CD4-positive, alpha-beta memory T cell (primary cell): ENCODE measurements at places on chromosomes 4 and X. TPM values are rescaled to one million over a fixed set of nuclear protein-coding genes. Genes with fewer than 3 reads are reported as not detected.

Gene MSL3
- 140 TPM for total RNA-seq

Gene GCNA
- total RNA-seq = 10.2 TPM

Gene RNF212
- total RNA-seq = 2.3 TPM

Gene ZCCHC18
- total RNA-seq = 9.2 TPM

Gene AGA
- total RNA-seq = 27.3 TPM

Gene SLC35A2
- 13.8 TPM for total RNA-seq

Gene UNC5C
- not detected for total RNA-seq

- no peak overlapping the region for H3K4me3 ChIP-seq
- no peak for DNase-seq
- no peaks in the 10 kb centered on the region for H3K4me1 ChIP-seq
Observed at GRCh38 chrX:11591723-11592346, 73.9 kb downstream of the ARHGAP6 start.

DNA sequence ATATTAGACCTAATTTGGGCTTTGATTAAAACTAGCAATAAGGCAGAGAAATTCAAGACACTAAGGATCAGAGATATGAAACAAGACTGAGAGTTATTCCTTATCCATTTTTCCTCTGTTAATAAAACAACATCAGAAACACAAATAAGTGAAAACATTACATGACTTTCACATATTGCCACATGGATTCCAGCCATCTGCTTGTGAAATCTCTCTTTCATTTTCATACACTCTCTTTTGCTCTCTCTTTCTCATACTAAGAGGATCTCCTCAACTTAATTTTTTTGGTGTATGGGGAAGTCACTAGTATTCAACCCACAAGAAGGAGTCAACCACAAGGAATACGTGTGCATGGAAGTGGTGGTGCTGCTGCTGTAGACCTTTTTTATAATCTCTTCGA is 183.0 kb downstream of the LDB2 start:
- no peaks in the 10 kb centered on the region for H3K27me3 ChIP-seq
- no peaks in the 10 kb centered on the region for H3K36me3 ChIP-seq
- H3K4me1 ChIP-seq = no peaks in the 10 kb centered on the region
- no peak for DNase-seq

DNA sequence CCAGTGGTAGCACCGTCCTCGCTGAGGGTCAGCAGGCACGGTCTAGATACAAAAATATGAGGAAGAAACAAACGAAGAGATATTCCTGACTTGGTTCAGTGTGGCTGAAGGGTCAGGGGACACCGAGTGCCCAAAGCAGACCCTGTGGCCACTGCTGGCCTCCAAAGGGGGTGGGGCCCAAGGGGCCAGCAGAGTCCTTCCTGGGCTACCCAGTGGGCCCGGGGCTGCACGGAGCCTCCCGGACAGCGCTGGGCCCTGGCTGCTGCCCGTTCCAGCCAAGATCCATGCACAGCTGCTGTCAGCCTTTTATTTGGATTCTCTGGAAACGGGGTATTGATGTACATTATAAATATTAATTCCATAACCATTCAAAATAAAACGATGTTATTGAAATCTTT is 20.4 kb downstream of the NELFA start:
- H3K4me3 ChIP-seq = no peak overlapping the region
- H3K36me3 ChIP-seq = peaks cover 42% of the 10 kb centered on the region
- DNase-seq = no peak
- H3K27me3 ChIP-seq = no peaks in the 10 kb centered on the region
- no peak overlapping the region for H3K27ac ChIP-seq

DNA sequence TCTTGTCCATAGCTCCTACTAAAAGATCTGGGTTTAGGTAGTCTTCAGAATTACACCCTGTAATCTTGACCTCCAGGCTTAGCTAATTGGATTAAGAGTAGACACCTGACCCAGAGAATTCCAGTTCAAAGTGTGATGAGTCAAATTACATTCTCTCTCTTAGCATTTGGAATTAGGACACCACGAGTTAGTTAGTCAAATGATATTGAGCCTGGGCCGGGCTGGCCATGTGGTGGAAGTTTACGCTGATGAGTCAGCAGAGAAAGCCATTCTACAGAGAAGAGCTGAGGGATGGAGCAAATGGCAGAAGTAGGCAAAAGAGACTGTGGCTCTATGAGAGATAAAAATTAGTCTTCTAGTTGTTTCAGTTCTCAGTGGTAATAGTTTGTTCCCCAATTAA is 31.1 kb downstream of the CEP44 start:
- no peak overlapping the region for H3K4me3 ChIP-seq
- no peak overlapping the region for H3K27ac ChIP-seq
- DNase-seq = no peak
- H3K36me3 ChIP-seq = peaks cover 12% of the 10 kb centered on the region
- H3K27me3 ChIP-seq = no peaks in the 10 kb centered on the region
- no peaks in the 10 kb centered on the region for H3K4me1 ChIP-seq

DNA sequence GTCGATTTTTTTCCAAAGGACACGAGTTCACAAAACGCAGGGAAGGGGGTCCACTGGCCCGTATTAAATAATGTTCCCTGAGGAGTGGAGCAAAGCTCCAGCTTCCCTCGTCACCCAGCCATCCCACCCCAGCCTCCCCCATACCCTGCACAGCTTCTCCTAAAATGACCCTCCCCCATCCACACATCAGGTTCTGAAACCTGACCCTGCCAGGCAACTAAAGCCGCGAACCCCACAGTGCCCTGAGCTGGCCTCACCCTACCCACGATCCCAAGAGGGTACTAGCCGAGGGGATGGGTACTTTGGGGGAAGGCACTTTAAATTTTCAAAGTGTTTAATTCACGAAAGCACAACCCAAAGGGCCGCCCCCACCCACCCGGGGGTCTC is 634 bp downstream of the APOO start:
- H3K27me3 ChIP-seq = no peaks in the 10 kb centered on the region
- H3K4me3 ChIP-seq = no peak overlapping the region

GRCh38 chr4:1356181-1356998 is 9.4 kb downstream of the UVSSA start:
- H3K36me3 ChIP-seq = peaks cover 3% of the 10 kb centered on the region
- no peaks in the 10 kb centered on the region for H3K27me3 ChIP-seq
- peaks cover 6% of the 10 kb centered on the region for H3K4me1 ChIP-seq

- DNase-seq = no peak
- no peak overlapping the region for H3K4me3 ChIP-seq
- no peaks in the 10 kb centered on the region for H3K27me3 ChIP-seq
- no peaks in the 10 kb centered on the region for H3K4me1 ChIP-seq
- H3K27ac ChIP-seq = no peak overlapping the region
Observed at GRCh38 chrX:23765449-23765848, 17.5 kb upstream of the SAT1 start.

GRCh38 chr4:48692897-48693296 is 87.2 kb downstream of the FRYL start:
- DNase-seq = no peak
- H3K27ac ChIP-seq = no peak overlapping the region
- no peaks in the 10 kb centered on the region for H3K27me3 ChIP-seq
- H3K4me3 ChIP-seq = no peak overlapping the region
- H3K4me1 ChIP-seq = peaks cover 33% of the 10 kb centered on the region

- DNase-seq = no peak
- no peaks in the 10 kb centered on the region for H3K4me1 ChIP-seq
- no peak overlapping the region for H3K4me3 ChIP-seq
- no peak overlapping the region for H3K27ac ChIP-seq
- H3K36me3 ChIP-seq = no peaks in the 10 kb centered on the region
Observed at GRCh38 chr4:124491361-124492145, 221.0 kb downstream of the ANKRD50 start.

DNA sequence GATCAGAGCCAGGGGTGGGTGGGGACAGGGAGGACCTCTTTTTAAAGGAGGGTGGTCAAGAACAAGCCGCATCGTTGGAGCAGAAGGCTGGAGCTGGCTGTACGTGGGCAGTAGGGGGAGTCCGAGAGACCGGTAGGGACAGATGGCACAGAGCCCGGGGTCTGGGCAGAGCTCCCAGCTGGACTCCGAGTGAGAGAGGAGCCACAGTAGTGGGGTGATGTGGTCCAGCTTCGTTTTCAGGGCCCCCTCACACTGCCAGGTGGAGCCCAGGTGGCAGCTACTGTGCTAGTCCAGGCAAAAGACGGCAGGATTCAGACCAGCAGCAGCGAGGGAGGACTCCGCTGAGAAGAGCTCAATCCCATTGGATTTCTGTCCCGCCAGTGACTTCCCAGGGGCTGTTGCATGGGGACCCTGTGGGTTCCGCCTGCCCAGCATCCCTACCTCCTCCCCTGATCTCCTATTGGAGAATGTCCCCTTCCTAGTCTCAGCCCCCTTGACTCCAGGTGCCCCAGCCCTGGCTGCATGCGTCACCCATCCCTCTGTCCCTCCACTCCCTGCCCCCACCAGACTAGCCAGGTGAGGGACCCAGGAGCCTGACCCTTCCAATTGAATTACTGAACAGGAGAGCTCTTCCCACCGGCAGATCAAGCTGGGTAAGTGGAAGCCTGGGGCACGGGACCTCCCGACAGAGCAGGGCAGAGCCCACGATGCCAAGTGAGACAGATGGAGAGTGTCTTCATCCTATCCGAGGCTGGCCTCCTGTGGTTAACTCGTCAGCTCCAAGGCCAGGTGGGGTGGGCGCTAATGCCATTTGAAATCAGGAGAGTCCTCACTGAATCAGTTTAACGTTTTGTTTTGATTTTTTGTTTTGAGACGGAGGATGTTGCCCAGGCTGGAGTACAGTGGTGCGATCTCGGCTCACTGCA is 2.9 kb downstream of the ARHGAP4 start:
- no peak for DNase-seq
- peaks cover 32% of the 10 kb centered on the region for H3K4me1 ChIP-seq
- H3K27ac ChIP-seq = peak overlapping the region; percentile 98
- peaks cover 17% of the 10 kb centered on the region for H3K36me3 ChIP-seq

- no peak overlapping the region for H3K4me3 ChIP-seq
- no peaks in the 10 kb centered on the region for H3K4me1 ChIP-seq
- no peak overlapping the region for H3K27ac ChIP-seq
- H3K27me3 ChIP-seq = peaks cover 4% of the 10 kb centered on the region
- no peak for DNase-seq
Observed at GRCh38 chr4:2060611-2061185, 1.6 kb downstream of the NAT8L start.

DNA sequence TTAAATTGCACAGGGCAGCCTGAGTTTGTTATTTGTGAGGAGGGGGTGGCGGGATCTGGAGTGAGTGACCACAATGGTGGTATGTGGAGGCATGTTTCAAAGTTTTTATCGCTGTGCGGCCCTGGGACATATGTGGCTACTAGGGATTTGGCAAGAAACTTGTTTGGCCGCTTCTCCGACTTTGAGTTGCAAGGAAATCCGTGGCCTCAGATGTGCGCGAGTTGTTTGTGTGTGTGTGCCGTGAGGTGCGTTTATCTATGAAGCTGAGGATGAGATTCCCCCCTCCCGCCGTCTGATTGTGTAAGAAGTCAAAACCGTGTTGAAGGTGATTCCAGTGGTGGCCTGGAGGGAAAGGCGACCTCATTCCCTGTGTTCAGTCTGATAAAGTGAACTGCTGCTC is 1.4 kb downstream of the JADE3 start:
- H3K27me3 ChIP-seq = peaks cover 8% of the 10 kb centered on the region
- H3K4me1 ChIP-seq = peaks cover 10% of the 10 kb centered on the region
- H3K36me3 ChIP-seq = no peaks in the 10 kb centered on the region
- H3K27ac ChIP-seq = no peak overlapping the region
- DNase-seq = no peak
